RCC 7860 (cell line): ENCODE measurements at places on chromosomes 1 and 21.

GRCh38 chr1:182428043-182428442 is 21.9 kb upstream of the RGSL1 start:
- no peak for DNase-seq

DNA sequence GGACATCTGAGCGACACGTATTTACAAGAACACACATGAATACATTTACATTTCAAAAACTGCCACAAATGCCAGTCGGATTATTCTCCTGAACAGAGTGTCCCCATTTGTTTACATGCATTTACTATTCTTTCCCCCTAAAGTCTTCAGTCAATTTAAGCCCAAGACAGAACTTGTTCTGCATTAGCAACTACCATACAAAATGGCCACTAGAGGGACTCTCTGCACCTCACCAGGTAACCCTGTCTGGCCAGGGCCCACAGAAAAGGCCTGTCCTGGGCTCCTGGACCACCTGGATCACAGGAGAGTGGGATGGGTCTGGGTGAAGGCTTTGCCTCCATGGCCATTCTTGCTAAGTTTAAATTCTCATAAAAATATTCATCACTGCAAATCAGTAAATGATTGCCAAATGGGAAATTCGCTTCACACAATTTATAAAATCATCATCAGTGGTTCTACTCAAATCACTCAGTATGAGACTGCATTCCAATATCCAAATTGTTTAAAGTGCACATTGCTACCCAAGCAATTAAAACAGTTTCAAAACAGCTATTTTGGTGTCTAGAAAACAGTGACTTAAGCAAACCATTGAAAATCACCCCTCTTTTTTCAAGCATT is 12.5 kb upstream of the GUCA2A start:
- DNase-seq: peak; percentile 22

DNA sequence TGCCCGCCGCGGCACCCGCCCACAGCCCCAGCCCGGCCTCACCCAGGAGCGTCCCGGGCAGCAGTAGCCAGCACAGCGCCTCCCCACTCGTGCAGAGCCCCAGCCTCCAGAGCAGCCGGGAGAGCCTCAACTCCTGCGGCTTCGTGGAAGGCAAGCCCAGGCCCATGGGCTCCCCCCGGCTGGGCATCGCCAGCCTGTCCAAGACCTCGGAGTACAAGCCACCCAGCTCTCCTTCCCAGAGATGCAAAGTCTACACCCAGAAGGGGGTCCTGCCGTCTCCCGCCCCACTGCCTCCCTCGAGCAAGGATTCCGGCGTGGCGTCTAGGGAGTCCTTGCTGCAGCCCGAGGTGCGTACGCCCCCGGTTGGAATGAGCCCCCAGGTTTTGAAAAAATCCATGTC is 531.2 kb downstream of the KIF26B start:
- DNase-seq: no peak

DNA sequence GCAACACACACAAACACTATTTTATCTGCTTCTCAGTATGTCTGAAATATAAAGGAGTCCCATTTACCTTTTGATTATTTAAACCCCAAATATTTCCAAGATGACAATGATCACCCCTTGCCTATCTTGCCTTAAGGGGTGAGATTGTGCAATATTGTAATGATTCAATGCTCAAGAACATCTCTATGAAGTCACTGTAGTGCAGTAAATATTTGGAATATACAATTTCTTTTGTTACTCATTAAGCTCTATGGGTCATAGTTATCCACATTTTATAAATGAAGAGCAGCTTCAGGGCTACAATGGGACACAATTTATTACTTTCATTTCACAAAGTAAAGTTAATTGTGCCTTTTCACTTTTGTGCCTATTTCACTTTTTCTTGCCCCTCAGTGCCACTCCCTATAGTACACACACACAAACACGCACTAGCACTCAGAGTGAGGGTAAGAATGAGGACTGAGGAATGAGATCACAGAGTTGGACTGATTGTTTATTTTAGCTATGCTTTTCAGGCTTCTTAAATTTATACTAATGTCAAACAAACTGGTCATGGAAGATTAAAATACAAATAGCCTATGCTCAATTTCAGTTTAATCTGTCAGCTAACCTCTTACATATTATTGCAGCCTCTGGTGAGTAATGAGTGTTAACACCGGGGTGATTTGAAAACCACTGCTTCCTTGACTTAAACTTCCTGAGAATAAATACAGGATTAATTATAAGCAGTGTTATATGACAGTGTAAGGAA is 521.0 kb upstream of the B3GALT2 start:
- peak; percentile 22 for DNase-seq

GRCh38 chr1:25610822-25611630 is 5.6 kb upstream of the MAN1C1 start:
- no peak for DNase-seq

DNA sequence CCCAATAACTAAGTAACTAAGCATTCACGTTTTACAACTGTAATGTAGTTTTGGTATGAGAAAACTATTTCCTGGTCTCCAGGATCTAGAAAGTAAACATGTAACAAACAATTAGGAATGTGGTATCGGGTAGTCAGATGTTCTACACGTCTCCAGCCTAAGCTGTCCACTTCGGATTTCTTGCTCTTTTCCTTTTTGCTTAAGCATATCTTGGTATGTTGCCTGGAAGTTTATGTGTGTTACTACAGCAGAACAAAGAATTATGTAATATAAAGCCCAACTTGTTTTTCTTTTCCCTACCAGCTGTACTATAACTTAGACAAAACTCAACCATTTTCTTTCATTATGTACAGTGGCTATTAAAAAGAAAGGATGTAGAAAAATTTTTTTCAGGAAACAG is 20.4 kb upstream of the WARS2 start:
- DNase-seq: no peak

DNA sequence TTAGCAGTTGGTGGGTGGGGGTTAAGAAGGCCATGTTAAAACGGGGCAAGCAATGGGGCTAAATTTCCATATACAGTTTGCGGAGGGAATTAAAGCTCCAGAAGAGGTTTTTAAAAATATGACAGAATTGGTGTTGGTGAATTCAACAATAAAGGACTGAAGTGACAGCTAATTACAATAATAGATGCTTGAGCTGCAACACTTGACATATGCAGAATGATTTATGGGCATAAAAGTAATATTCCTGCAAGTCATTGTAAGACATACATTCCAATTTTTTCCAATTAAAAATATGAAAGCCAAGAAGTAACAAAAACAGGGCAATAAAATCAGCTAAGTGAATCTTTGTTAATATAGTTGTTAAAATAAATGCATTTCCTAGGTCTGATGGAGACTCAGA is 202.2 kb upstream of the MAP1LC3C start:
- DNase-seq: no peak

DNA sequence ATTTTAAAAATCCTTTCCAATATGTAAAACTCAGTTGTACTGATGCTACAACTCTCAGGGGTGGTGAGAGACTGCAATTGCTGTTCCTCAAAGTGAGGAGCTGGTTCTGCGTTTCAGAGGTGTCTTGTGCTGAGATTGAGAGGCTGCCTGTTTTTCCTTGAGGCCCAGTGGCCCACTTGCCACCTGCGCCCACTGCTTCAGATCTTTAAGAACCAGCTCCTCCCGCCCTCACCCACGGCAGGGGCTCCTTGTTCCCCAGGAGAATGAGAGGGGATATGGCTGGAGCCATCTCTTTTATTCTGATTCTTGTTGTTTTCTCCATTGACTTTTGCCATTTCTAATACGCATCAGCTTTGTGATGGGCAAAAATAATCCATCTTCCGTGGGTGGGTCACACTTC is 45.5 kb downstream of the EVA1C start:
- DNase-seq: no peak

DNA sequence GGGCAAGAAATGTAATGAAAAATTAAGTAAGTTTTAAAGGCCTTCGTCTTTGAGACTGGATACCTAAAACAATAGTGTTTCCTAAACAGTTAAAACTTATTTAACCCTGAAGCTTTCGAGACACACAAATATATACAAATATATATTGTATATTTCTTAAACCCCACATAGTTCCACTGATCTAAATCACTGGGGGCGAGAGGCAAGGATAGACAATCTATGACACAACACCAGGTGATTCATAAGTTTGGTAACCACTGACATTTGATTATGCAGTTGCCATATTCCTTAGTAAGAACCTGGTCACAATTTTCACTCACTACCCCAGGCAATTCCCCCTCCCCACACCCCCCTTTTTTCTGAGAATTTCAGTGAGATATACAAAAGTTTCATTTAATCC is 55.3 kb upstream of the BOLA1 start:
- DNase-seq: peak; percentile 71

- DNase-seq: no peak
Measured at GRCh38 chr1:201253906-201254624, 29.2 kb upstream of the PKP1 start.

GRCh38 chr1:118257946-118258345 is 72.9 kb upstream of the SPAG17 start:
- DNase-seq: no peak

DNA sequence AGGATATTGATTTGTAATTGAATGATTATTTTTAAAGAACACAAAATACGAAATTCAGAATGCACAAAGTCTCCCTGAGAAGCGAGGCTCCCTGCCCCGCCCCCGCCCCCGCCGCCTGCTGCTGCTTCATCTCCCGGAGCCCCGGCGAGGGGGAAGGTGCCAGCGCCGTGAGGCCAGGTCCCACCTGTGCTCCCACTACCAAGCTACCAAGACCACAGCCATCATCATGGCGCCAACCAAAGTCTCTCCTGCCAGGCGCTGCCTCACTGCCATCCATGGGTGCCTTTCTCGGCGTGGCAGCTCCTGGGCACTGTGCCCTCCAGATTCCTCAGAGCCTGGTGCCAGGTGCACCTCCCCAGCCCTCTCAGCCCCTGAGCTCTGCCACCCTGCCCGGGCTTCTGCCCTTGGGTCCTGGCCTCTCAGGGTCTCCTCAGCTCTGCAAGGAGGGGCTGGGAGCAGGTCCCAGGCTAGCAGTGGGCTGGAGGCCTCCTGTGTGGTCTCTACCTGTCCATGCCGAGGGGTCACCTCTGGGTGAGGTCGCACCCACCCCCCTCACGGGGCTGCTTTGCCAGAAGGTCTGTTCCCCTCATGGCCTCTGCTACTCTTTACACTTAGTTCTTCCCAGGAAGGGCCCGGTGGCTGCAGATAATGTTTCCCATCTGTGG is 29.4 kb upstream of the TTC34 start:
- DNase-seq: no peak

DNA sequence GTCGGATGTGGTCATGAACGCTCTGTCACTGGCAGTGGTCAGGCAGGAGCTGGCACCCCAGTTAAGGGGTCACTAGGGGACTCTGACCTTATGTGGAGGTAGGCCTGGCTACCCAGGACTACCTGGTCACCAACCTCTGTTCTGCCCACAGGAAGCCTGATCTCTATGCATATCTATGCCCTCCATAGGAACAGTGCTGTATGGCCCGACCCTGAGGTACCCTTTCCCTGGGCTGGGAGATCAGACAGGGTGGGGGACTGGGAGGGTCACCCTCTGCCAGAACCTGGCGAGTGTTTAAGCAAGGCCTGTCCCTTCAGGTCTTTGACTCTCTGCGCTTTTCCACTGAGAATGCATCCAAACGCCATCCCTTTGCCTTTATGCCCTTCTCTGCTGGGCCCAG is 19.0 kb downstream of the CYP4B1 start:
- no peak for DNase-seq

DNA sequence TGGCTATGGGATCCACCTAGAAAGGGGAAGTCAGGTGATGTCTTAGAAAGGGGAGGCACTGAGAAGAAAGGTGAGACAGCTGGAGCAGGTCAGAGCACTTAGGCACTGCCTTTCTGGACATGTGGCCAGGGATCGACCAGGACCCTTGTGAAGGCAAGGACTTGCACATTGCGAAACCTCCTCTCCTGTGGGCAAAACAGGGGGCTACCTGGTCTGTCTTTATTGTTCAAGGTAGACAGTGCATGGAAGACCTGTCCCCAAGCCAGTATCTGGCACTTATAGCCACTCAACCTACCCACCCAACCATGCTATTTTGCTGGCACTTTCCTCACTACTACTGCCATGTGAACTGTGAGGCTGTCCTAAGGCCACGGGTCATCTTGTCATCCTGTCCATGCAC is 67.2 kb downstream of the NAV1 start:
- no peak for DNase-seq

DNA sequence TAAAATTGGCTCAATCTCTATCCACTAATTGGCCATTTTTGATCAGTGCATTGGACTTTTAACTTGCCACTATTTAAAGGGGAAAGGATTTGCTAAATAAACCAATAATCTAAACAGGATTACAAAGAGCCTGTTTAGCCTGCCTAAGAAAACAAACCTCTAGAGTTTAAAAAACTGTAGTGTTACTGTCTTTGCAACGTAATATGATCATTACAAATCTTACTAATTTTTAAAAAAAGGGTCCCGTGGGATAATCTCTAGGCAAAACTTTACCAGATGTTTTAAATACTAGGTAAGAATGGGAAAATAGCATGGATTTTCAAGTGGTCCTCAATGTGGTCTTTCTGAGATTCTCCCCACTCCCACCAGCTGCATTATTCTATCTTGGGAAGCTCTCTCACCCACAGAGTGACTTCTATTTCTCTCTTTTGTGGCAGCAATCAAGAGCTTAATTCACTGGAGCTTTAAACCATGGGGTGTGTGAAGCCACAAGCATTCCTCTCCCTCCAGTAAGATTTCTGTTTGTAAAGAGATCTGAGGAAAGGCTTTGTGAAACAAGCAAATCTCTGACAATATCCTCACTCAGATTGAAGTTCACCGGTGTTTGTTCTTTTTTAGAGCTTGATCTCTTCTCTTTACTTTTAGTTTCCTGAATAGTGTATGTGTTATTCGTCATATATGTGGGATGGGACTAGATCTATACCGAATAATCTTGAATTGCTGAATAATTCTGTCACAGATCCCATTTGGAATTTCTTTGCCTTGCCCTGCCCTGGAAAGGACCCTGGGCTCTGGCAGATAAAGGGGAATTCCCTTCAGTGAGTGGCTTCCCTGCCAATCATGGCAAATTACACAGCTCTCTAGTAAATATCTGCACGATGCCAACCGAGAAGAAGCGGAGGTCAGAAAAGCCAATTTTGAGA is 132.2 kb downstream of the TLR5 start:
- DNase-seq: no peak

- DNase-seq: no peak
Measured at GRCh38 chr1:1755426-1755825, 22.8 kb downstream of the NADK start.

GRCh38 chr1:47785561-47786271 is 211.5 kb downstream of the TRABD2B start:
- no peak for DNase-seq

DNA sequence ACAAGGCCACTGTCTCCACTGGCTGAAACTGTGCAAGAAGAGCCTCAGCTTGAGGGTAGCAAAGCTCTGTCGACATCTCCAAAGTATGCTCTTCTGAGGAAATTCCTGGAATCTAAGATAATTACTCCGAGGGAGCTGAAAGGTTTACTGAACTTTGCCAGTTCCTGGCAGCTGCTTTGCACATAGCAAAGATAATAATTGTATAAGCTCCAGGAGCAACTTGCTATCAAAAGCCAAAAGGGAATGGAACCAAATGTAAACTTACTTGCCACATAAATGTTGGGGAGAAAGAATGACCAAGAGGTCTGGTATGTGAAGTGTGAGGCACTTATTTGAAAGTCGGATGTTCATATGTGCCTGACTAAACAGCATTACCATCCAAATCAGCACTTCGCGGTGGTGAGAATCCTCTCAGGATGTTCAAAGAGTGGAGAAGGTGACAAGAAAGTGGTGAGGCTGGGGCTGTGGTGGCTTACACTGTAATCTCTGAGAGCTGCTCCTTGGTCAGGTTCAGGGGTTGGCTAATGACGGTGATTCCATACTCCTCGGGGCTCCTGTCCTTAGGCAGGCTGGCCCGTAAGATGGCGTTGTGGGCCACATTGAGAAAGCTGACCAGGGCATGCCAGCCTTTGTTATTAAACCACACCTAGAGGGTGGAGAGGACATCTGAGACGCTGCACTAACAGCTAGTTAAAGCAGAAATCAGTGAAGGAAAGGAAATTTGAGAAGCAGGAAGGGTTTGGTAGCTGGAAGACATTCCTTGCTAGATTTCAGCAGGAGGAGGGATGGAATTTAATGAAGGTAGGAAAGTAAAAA is 100.0 kb downstream of the ABCA4 start:
- peak; percentile 5 for DNase-seq
